ENCODE measurements at places on chromosomes 11 and 22. TPM values are rescaled to one million over a fixed set of nuclear protein-coding genes. Genes with fewer than 3 reads are reported as not detected.
A peak's percentile ranks its signal among the peaks of the same experiment; 100 is the strongest.

The CTNND1 gene
- 66.6 TPM for total RNA-seq

- DNase-seq = no peak
These were observed 7.4 kb upstream of the CLPB start for GRCh38 chr11:72441752-72442207.

DNA sequence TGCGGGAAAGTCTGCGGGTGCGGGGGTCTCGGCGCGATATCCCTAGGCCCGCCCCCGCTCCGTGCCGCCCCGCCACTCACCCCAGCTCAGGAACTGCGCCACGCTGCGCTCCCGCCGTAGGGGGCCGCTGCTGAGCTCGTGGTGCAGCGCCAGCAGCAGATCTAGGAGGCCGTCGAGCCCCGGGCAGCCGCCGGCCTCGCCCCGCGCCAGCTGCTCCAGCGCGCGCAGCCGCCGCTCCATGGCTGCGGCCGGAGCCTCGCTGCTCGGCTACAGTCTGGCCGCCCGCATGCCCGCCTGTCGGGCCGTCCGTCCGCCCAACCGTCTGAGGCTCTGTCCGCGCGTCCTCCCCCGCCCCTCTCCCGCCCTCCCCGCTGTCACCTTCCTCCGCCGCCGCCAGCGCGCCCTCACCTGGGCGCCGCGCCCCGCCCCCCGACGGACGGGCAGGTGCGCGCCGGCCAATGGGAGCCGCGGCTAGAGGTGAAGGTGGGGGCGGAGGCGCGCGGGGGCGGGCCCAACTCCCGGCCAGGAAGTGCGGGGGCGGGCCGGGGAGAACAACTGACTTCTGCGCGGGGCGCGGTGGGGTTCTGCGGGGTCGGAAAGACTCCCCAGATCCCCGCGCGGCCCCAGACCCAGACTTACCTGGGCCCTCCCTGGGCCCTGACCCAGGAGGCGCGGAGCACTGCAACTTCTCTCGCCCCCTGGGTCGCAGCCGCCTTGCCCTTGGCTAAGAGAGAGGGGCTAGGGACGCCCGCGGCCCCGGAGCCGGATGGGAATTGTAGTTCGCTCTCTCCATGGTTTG, at the start of gene CDC42BPG:
Gene CDC42BPG (minus strand): TSS at position 324 of the 799 bp plus-strand sequence. CDS start 84 bp downstream, at position 240.
- peak; percentile 80 for DNase-seq

GRCh38 chr11:129951201-129951865, 51.3 kb downstream of the PRDM10 start:
- DNase-seq = no peak

- peak; percentile 83 for DNase-seq
These were observed 29.1 kb downstream of the MAP6 start for GRCh38 chr11:75639762-75640181.

GRCh38 chr11:59199546-59200422, 12.9 kb downstream of the MPEG1 start:
- DNase-seq = no peak

GRCh38 chr11:129143335-129143734, 48.8 kb downstream of the ARHGAP32 start:
- DNase-seq = peak; percentile 70

The SYT8 gene
- total RNA-seq = not detected

DNA sequence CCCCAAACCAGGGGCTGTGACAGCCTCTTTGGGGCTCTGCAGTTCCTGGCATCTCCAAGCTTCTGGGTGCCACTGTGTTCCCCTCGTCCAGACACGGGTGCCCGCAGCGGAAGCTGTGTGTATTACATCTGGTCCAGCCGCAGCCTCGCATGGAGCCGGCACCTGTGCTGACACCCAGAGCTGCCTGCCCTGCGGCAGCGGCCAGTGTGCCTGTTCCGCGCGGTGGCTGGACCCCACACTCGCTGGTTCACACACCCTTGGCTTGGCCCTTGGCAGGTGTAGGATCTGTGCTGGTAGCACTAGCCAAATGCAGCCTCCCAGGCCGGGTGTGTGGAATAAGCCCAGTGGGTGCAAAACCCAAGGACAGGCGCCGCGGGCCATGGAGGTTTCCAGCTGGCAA, 24.5 kb upstream of the RNASEH2C start:
- no peak for DNase-seq

DNA sequence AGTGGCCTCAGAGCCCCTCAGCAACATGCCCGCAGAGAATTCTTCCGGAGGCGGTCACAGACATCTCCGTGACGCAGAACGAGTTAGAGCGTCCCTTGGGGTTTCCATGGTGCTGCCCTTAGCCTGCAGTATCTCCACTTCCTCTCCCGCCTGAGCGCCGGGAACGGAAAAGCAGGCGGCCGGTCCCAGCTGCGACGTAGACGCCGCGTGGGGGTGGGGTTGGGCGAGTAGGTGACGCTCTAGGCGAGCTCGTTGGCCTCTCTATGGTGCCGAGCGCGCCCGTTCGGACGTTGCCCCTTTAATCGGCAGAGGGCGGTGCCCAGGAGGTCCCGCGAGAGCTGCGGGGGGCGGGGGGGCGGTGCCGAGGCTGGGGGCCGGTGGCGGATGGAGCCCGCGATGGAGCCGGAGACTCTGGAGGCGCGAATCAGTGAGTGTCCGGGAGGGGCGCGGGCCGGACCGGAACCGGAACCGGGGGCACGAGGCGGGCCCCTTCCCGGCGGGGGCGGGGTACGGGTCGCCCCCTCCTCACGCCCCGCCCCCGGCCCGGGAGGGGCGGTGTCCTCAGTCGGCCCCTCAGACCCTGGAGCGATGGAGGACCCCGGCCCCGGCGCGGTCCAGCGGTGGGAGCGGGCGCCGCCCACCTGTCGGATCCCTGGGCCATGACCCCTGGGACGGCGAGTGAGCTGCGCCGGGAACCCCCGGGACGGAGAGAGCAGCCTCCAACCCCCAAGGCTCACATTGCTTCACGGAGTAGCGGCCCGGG, at the start of gene GGA1:
Gene GGA1 (plus strand): TSS at position 358 of the 763 bp plus-strand sequence. CDS start 27 bp downstream, at position 385.
- DNase-seq = peak; percentile 97

The C11orf97 gene
- total RNA-seq = not detected

- no peak for DNase-seq
These were observed 539.2 kb downstream of the MN1 start for GRCh38 chr22:27262361-27262760.

The PDE2A gene
- 30.0 TPM for total RNA-seq

DNA sequence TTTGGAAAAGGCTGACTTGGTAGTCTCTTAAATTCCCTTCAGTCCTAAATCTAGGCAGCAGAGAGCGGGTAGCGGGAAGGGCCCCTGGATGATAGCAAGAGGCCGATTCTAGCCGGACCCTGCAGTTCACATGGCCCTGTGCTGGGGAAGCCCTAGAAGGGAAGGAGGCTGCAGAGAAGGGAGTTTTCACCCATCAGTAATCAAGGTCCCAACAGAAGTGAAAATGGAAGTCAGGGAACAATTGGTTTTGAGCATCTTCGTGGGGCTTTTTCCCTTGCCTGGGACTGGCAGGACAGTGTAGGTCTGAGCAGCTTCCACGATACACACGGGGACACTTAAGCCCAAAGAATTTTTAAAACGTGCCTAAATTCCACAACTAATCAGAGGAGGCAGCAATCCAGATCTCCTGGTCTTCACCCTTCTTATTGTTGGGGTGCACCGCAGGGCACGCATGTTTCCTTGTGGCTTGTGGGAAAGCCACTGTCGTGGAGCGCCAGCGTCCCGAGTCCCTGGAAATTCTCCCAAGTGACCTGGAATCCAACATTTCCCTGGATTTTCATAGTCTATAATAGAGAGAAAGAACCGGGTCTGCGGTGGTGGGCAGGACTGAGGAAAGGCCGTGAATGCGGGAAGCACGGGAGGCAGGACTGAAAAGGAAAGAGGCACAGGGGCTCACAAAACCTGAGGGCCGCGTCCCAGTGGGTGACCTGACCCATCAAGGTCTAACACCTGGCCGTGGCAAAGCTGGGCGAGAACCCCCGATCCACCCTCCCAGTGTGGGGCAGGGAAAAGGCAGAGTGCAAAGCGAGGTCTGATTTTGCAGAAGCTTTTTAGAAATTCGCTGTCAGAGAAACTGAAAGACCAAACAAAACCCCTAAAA, 846 bp upstream of the OAF start:
- DNase-seq = peak; percentile 43

DNA sequence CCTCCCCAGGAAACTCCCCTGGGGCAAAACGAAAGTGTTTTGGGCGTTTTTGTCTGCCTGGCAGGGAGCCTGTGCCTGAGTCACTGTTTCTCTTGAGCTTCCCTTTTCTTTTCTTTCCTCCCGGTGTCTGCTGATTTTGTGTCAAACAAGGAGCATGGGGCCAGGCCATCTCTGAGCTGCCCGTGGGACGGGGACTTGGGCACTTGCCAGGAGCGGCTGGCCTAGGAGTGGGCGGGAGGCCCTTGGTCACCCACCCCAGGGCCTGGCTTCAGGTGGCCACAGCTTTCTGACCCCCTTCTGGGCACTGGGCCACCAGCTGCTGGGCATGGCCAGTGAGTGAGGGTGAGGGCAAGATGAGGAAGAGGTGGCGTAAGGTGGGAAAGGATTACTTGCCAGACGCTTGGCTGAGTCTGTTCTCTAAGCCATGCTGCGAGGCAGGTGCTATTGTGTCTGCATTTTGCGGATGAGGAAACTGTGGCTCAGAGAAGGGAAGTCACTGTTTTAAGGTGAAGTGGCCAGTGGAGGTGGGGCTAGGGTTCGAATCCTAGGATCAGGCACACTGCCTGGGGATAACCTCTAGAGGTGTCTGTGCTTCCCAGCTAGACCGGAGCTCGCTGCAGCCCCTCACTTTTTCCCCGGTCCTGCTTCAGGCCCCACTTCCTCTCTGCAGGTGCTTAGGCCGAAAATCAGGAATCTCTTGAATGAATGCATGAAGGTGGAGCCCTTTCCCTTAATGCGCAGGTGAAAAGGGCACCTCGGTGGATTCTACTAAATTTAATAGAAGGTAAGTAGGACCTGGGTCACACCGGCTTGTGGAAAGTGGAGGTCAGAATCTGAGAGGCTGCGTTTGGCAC, 7.8 kb upstream of the NFAM1 start:
- peak; percentile 65 for DNase-seq

DNA sequence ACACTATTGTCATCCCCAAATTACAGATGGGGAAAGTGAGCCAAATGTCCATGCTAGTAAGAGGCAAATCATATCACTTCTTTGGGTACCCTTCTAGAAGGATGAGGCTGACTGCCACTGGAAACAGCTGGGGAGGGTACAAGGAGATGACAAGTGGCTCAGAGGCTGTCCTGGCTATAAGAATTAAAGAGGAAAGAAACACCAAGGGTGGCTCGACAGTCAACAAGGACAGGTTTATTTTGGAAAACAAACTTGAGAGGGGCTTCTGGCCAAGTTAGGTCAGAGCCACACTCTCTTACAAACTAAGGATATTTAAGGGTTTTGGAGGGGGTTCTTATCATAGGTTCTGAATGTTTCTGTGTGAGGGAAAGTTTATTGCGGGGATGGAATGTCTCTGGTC, 2.1 kb upstream of the MIF start:
- no peak for DNase-seq

The TRPT1 gene
- 84.9 TPM for total RNA-seq

The RNH1 gene
- total RNA-seq = 171 TPM

The SAA4 gene
- total RNA-seq = not detected

GRCh38 chr22:24975813-24976341, 23.4 kb downstream of the KIAA1671 start:
- DNase-seq = peak; percentile 80

- no peak for DNase-seq
These were observed 11.5 kb upstream of the VPREB1 start for GRCh38 chr22:22233081-22233480.

The UBQLN3 gene
- not detected for total RNA-seq

- no peak for DNase-seq
These were observed 10.4 kb upstream of the GRAMD4 start for GRCh38 chr22:46609724-46610201.

The DRD4 gene
- not detected for total RNA-seq

The RFPL1 gene
- total RNA-seq = not detected

DNA sequence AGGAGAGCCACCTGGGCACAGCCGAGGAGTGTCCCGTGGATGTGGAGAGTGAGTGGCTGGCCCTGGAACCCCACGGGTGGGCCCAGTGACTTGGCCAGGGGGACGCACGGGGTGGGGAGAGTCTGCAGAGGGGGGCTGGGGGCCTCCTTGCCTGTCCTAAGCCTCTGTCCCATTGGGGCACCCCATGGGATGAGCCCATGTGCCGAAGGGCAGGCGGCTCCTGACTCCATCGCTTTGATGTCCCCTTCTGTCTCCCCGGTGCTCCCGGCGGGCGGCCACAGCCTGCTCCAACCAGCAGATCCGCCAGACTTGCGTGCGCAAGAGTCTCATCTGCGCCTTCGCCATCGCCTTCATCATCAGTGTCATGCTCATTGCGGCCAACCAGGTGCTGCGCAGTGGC, 9.4 kb downstream of the CABP7 start:
- no peak for DNase-seq

GRCh38 chr11:119011476-119012053, 6.6 kb downstream of the RPS25 start:
- DNase-seq = no peak

DNA sequence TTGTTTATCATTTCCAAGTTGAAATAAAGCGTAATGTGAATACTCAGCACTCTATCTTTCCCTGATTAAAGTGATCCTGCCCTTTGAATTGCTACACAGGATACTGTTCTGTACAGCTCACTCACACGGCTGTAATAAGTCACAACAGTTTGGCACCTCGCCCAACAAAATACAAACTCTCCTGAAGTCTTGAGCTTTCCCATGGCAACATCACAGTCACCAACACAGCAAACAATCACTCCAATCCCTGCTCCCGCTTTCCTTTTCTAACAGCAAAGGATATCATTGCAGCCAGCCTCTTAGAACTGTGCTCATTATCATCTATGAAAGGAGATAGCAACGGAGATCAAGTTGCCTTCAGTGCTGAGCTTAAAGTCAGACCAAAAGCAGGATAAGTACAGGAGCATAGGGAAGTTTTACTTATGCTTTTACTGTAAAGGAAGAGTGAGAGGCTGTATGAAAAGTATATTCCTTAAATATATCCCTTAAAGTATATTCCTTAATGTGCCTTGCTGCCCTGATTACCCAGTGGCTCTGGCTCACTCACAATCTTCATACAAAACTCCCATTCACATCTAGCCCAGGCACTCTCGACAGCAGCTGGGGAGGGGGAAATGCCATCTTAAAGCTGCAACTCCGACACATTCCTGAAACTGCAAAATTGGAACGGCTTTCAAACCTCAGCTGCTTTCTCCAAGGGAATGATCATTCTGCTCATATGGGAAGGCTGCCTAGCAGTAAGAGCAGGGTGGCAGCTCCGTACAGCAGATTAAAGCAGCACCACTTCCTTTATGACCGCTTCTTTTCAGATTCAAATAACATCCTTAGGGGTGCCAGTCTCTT, 35.8 kb downstream of the MAML2 start:
- peak; percentile 49 for DNase-seq

The HSPB2 gene
- total RNA-seq = 37.0 TPM

GRCh38 chr11:78315724-78316123, 101.9 kb downstream of the GAB2 start:
- DNase-seq = no peak

GRCh38 chr22:31610611-31611010, 51.4 kb downstream of the PISD start:
- no peak for DNase-seq

The SLC22A8 gene
- not detected for total RNA-seq
